GM12892 (cell line): ENCODE measurements at places on chromosomes 6 and 20.

GRCh38 chr20:63878899-63879663, 14.0 kb downstream of the TPD52L2 start:
- DNase-seq, result no peak

- no peak for DNase-seq
Measured at GRCh38 chr20:21511485-21511849, 2.4 kb downstream of the NKX2-2 start.

DNA sequence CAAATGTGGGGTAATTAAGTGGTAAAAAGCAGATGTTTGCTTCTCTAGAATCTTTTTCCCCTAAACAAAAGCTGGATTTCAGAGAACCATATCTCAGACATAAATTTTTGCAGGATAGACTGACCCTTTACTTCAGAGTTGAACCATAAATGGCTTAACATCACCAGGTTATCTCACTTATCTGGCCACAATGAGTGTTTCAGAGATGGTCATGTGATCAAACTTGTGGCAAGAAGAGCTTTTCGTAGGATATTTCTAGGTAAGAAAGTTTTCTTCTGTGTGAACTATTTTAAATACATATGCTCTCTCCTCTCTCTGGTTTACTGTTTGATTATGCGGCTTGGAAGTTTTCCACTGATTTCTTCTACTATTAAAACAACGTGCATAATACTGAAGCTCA, 270.2 kb upstream of the TFAP2D start:
- no peak for DNase-seq

DNA sequence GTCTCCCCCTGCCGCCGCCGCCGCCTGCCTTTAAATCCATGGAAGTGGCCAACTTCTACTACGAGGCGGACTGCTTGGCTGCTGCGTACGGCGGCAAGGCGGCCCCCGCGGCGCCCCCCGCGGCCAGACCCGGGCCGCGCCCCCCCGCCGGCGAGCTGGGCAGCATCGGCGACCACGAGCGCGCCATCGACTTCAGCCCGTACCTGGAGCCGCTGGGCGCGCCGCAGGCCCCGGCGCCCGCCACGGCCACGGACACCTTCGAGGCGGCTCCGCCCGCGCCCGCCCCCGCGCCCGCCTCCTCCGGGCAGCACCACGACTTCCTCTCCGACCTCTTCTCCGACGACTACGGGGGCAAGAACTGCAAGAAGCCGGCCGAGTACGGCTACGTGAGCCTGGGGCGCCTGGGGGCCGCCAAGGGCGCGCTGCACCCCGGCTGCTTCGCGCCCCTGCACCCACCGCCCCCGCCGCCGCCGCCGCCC, 474 bp downstream of the CEBPB start:
- DNase-seq, result no peak

DNA sequence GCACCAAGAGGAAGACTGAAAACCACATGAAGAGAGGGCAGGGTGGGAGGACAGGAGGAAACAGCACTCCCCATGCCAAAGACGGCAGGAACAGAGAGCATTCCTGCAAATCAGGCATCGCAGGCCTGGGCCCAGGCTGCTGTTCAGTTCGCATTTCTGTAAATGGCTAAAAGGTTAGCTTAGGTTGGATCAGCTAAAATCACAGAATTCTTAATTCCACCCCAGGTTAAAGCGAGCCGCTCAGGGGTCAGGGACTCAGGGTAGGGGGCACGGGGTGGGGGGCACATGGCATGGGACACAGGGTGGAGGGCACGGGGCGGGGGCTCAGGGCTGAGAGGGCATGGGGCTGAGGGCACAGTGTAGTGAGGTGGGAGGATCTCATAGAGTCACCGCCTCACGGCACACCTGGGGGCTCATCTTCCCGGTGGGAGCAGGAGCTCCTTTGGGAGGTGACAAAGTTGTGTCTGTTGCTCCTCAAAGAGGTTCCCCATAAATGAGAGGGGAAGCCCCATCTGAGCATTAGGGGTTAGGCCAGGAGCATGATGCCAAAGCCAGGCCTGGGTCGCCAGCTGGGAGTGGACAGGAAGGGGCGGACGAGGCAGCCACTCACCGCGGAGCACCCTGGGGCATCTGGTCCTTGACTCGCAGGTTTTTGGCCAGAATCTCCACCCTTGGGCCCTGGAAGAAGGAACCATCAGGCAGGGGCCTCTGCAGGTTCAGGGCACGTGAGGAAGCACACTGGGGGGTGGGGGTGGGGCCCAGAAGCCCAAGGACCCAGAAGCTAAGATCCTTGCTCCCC, 200.7 kb downstream of the PREX1 start:
- no peak for DNase-seq

GRCh38 chr6:37724530-37725220, 27.0 kb upstream of the MDGA1 start:
- DNase-seq, result no peak

GRCh38 chr20:38932457-38933120, 6.4 kb downstream of the FAM83D start:
- DNase-seq, result no peak

DNA sequence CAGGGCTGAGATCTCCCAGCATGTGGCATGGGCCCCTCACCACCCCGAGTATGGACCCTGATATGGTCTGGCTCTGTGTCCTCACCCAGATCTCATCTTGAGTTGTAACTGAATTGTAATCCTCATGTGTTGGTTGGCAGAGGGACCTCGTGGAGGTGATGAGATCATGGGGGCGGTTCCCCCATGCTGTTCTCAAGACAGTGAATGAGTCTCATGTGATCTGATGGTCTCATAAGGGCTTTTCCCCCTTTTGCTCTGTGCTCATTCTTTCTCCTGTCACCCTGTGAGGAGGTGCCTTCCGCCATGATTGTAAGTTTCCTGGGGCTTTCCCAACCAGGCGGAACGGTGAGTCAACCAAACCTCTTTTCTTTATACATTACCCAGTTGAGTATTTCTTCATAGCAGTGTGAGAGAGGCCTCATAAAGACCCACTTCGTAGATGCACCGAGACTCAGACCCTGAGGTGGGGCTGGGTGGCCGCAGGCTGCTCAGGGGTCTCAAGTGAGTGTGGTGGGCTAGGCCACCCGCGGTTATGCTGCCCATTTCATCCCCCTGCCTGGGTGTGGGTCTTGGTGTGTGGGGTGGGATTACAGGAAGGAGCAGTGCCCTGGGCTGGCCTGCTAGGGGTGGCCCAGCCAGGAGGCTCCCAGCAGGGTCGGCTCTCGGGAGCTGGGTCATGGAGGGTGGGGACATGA, 26.2 kb upstream of the GATA5 start:
- peak; percentile 58 for DNase-seq

GRCh38 chr6:25017486-25017885, 81.7 kb upstream of the RIPOR2 start:
- no peak for DNase-seq
